GM12878 (cell line): ENCODE measurements at places on chromosomes 5 and 9. TPM values are rescaled to one million over a fixed set of nuclear protein-coding genes. Genes with fewer than 3 reads are reported as not detected.

DNA sequence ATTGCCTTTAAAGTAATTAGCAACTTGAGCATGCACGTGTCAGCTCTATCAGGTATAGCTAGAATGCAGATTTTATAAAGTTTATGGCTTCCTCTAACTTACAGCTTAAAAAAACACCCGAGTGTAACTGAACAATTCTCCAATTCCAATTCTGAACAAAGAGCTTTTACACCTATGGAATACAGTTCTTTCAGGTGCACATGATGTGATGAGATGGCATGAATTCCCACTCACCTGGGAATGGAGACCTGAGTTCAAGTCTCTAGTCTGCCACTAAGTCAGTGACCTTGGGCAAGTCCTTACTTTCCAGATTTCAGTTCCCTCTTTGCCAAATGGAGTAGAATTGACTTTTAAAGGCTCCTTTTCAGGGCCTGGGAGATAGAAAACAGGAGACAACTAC, 1.8 kb downstream of the ZFAND5 start:
- peak overlapping the region; percentile 80; the same call in 1 of the 2 replicates for H3K27ac ChIP-seq
- peak overlapping the region; percentile 91 for H3K4me3 ChIP-seq
- peaks cover 4% of the 10 kb centered on the region for H3K4me1 ChIP-seq
- 0 out of 2 replicates have a peak, but pooled peaks cover 7% of the 10 kb centered on the region for H3K36me3 ChIP-seq

DNA sequence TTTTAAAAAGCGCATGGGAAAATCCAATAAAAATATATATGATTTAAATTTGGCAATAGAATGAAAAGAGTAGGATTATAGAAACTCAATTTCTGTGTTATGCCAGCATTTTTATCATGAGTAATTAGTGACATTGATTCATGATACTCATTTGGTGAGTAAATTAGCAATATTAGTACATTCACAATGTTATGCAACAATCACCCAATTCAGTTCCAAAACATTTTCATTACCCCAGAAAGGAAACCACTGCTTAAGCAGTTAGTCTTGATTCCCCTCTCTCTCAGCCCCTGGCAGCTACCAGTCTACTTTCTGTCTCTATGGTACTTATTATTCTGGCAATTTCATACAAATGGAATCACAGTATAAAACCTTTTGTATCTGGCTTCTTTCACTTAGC, 27.0 kb downstream of the OSMR start:
- H3K27me3 ChIP-seq = no peaks in the 10 kb centered on the region
- DNase-seq = no peak
- no peak overlapping the region for H3K27ac ChIP-seq
- H3K4me3 ChIP-seq = no peak overlapping the region

GRCh38 chr9:118444403-118444802, 740.2 kb downstream of the TLR4 start:
- no peak overlapping the region for H3K4me3 ChIP-seq
- no peak for DNase-seq
- no peaks in the 10 kb centered on the region for H3K27me3 ChIP-seq
- no peaks in the 10 kb centered on the region for H3K4me1 ChIP-seq

GRCh38 chr9:21461377-21461776, 20.7 kb downstream of the IFNE start:
- no peaks in the 10 kb centered on the region for H3K27me3 ChIP-seq
- H3K4me1 ChIP-seq = no peaks in the 10 kb centered on the region
- no peak for DNase-seq
- H3K27ac ChIP-seq = no peak overlapping the region

Gene SH2D3C
- 21.0 and 23.5 TPM in 2 replicates for total RNA-seq

Gene ZNF189
- 8.7 and 9.6 TPM in 2 replicates for total RNA-seq

Gene CARTPT
- not detected in 2 replicates for total RNA-seq

Gene FRMD3
- 0.21 and 0.29 TPM in 2 replicates for total RNA-seq
